H7 (cell line): ENCODE measurements at places on chromosomes 4 and X. TPM values are rescaled to one million over a fixed set of nuclear protein-coding genes. Genes with fewer than 3 reads are reported as not detected.

- DNase-seq: peak; percentile 25
Observed at GRCh38 chr4:185925910-185926360, 113.9 kb upstream of the SORBS2 start.

DNA sequence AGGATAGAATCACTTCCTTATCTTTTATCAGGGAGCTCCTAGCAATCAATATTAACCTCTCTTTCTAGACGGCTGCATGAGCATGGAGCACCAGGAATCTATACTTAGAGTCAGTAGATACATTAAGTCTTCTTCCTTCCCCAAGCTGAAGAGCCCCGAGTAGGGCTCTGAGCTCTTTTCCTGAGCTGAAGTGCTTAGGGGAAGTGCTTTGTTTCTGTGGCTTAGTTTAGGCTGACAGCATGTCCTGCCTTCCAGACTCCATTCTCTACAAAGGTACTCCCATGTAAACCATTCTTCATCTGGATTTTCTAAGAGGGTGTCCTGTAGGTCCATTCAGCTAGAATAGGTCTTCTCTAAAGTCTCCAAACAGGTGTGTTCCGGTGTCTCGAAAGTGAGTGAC lies 127.5 kb upstream of the AFF2 start:
- DNase-seq: no peak

GRCh38 chr4:78640714-78641113 lies 89.1 kb downstream of the ANXA3 start:
- DNase-seq: no peak

The CT45A9 gene
- not detected in 2 replicates for total RNA-seq

GRCh38 chr4:180336494-180337090 lies 1906.6 kb upstream of the TENM3 start:
- no peak for DNase-seq

The TEC gene
- 1.2 and 2.0 TPM in 2 replicates for total RNA-seq

DNA sequence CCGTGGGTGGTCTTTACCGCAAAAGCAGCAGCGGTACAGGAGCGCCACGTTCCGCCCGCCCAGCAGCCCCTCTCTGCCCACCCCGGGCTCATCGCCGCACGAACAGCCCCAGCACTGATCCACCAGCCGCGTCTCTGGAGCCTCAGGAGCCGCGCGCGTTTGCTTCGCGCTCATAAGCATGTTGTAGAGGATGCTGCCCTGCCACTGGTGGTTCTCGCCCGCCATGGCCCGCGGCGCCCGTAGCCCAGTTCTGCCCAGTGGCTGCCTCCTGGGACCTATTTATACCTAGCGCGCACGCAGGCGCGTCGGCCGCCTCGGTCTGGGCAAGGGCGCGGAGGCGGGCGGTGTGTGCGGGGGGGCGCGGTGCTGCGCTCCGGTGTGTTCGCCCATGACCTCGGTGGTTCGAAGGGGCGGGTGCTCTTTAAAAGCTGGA lies at the start of gene NR0B1:
NR0B1 (minus strand) TSS at position 252 of the 433 bp plus-strand sequence; CDS start at position 225, 27 bp downstream.
- peak; percentile 53 for DNase-seq

DNA sequence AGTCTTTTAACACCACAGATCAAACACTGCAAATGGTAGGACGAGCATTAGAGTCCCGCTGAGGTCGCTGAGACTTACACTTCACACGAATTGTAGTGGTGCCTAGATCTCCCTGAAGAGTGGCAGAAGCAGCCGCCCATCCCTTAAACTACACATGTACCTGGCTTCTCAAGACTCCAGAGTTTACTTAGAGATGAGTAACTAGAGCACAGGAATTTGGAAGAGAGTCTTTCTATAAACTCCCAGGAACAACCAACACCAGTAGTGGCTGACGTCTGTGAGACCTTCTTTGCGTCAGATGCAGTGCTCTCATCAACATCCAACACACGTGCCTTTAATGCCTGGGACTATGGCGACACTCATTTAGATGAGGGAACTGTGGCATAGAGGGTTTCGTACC lies 12.6 kb downstream of the SORBS2 start:
- DNase-seq: no peak

DNA sequence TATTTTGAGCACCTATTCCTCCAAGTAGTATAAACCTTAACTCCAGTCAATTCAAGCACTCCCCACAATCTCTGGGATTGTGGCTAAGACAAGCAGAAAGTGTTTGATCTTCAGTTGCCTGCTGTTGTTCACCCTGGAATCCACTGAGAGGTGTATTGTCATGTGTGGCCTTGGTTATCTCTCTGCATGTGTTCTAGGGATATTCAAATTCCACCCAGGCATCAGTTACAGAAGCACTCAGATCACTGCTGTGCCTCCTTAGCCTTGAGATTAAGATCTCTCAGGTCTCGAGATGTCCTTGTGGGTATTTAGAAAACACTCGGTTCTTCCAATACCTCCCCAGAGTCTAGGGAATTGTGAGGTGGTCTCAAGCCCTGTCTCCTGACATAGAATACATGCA lies 213.3 kb downstream of the SMARCA1 start:
- peak; percentile 12 for DNase-seq

The ENAM gene
- total RNA-seq: not detected in 2 replicates

DNA sequence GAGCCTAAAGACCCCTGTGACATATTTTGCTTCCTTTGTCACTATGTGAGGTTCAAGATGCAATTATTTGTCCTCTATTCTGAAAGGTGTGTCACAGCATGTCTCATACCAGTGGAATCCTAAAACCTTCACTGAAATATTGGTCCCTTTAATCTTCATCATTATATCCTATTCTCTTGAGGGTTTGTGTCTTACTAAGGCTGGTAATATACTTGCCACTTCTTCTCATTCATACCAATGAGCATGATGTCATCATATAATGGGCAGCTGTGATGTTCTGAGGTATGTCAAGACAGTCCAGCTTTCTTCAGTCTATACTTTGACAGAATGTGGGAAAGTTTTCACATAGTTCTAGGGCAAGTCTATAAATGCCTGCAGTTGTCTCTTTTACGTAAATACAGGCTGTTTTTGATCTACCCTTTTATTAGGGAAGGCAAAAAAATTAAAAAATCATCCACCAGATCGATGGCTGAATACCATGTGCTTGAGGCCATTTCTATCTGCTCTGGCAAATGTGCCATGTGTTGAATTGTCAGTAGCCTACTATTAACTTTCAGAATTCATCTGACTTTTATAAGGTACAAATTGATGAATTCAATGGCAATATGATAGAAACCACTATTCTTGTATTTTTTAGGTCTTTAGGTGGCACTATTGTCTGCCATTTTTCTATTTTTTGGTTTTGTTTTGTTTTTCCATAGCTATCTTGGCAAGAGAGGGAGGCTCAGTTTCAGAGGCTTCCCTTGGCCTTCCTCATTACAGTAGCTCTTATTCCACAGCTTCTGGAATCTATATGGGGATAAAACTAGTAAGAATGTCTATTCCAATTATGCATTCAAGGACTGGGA lies 209.0 kb downstream of the PPARGC1A start:
- DNase-seq: no peak

DNA sequence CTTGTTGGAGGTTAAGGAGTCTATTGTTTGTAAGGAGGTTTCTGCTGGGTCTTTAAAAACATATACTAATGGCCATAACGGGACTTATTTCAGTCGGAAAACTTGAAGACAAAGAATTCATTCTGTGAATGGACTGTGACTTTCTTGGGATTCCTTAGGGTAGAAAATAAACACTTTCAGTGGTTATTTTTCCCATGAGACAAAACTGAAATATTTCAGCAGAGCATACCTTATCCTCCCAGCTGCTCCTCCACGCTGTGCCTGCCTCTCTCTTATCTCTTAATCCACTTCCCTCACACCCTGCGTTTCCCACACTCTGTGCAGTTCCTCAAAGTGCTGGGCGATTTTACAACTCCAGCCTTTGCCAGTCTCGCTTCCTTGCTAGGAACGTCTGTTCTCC lies 47.1 kb upstream of the SORBS2 start:
- DNase-seq: no peak

The NOCT gene
- total RNA-seq: 81.1 and 82.5 TPM in 2 replicates

- no peak for DNase-seq
Observed at GRCh38 chr4:66558651-66559050, 888.4 kb upstream of the EPHA5 start.

GRCh38 chr4:6345096-6345830 lies 75.6 kb downstream of the WFS1 start:
- peak; percentile 68 for DNase-seq

DNA sequence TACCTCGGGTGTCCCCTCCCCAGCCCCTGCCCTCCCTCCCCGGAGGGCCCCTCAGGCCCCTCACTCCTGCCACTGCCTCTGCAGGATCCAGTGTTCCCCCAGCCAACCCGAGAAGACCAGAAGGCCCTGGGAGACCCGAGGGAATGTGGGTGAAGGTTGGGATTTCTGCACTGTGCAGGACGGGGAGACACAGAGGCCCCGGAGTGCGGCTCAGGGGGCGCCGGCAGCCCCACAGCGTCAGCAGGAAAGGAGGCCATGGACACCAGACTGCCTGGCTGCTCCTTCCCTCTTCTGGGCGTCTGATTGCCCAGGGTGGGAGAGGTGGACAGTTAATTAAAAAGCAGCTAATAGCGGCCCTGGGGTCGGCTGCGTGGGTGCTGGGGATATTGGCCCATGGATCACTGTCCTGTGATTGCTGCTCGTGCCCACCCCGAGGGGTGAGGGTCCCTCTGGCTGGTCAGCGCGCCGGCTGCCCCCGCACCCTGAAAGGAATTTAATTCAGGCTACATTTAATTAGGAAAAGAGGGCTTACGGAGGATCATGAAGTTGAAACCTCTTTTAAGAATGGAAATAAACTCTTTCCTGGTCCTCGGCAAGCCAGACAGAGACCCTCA lies 57.8 kb upstream of the NKX1-1 start:
- peak; percentile 52 for DNase-seq

- no peak for DNase-seq
Observed at GRCh38 chr4:4696530-4696929, 154.7 kb upstream of the STX18 start.

The CABS1 gene
- total RNA-seq: not detected in 2 replicates

DNA sequence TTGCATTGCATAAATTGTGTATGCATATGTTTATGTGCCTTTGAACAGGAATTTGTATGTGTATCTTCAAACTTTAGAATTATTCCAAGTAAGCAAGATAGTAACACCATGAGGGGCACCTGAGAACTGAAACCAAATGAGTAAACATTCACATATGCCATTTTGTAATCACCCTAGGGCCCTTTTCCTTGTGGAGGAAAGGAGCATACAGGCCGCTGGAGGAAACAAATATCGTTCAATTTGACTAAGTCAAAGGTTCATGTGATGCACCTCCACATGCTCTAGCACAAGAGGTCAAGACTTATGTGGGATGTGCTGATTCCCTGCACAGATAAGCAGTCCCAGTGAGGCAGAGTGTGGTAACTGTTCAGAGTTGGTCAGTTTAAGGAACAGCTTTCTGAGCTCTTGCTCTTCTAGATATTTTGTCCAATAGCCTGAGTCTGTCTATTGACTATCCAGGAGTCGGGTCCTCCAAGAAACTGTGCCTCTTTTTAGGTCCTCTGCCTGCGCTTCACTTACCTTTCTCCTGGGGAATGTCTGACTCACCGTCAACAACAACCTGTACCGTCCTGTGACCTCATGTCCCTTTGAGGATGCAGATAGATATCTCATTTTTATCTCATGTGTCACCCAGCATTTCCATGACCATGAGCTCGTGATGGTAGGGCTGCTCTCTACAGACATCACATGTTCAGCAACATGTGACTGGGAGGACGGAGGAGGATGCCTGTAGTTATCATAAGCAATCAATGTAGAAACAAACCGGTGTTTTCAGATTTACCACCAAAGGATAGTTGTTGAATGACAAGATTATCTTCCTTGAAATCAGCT lies 196.9 kb downstream of the NWD2 start:
- DNase-seq: no peak

GRCh38 chr4:171954650-171955049 lies 141.4 kb downstream of the GALNTL6 start:
- no peak for DNase-seq

GRCh38 chrX:134541906-134542305 lies 81.9 kb downstream of the HPRT1 start:
- no peak for DNase-seq

- DNase-seq: no peak
Observed at GRCh38 chrX:63884821-63885790, 100.1 kb upstream of the ARHGEF9 start.

- DNase-seq: no peak
Observed at GRCh38 chrX:39452401-39452800, 645.4 kb downstream of the BCOR start.

The TET2 gene
- total RNA-seq: 0.59 and 0.74 TPM in 2 replicates

GRCh38 chrX:123405231-123405630 lies 221.2 kb downstream of the GRIA3 start:
- DNase-seq: no peak
